ENCODE measurements at places on chromosomes 5 and 9.

GRCh38 chr5:142095035-142095434 is 13.5 kb upstream of the NDFIP1 start:
- DNase-seq = no peak

DNA sequence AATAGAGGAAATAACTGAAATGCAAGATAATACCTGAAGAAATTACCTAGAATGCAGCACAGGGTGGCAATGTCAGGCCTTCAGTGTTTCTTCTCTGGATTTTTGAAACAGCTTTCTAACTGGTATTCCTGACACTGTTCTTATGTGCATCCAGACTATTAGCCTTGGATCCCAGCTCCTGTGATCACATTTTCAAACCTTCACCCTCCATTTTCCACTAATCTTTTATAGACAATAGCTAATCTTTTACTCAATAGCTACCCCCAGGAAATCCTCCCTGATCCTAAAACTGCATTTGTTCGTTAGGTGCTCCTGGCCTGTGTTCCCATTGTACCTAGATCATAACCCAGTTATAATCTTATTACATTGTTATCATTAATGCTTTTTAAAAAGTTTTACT is 101.5 kb upstream of the DHFR start:
- DNase-seq = no peak

- no peak for DNase-seq
Observed at GRCh38 chr9:110115341-110115820, 92.6 kb downstream of the C9orf152 start.

- no peak for DNase-seq
Observed at GRCh38 chr9:111909444-111909843, 12.8 kb downstream of the UGCG start.

DNA sequence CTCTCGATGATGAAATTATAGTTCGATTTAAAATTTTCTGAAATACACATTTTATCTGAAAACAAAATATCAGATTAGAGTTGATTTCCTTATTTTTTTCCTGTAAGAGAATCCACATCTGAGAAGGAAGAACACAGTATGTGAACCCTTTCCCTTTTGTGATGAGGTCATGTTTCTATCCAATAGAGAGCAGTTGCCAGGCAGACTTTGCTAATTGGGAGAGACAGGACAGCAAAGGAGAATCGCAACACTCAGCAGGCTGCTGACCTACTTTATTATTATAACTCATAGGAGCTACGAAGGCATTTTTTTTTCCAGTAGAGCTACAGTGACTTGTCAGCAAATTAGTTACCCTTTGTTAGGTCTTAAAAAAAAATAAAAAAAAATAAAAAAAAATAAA is 242.1 kb downstream of the HCN1 start:
- DNase-seq = peak; percentile 17

GRCh38 chr9:81113453-81114124 is 575.8 kb downstream of the TLE1 start:
- no peak for DNase-seq

DNA sequence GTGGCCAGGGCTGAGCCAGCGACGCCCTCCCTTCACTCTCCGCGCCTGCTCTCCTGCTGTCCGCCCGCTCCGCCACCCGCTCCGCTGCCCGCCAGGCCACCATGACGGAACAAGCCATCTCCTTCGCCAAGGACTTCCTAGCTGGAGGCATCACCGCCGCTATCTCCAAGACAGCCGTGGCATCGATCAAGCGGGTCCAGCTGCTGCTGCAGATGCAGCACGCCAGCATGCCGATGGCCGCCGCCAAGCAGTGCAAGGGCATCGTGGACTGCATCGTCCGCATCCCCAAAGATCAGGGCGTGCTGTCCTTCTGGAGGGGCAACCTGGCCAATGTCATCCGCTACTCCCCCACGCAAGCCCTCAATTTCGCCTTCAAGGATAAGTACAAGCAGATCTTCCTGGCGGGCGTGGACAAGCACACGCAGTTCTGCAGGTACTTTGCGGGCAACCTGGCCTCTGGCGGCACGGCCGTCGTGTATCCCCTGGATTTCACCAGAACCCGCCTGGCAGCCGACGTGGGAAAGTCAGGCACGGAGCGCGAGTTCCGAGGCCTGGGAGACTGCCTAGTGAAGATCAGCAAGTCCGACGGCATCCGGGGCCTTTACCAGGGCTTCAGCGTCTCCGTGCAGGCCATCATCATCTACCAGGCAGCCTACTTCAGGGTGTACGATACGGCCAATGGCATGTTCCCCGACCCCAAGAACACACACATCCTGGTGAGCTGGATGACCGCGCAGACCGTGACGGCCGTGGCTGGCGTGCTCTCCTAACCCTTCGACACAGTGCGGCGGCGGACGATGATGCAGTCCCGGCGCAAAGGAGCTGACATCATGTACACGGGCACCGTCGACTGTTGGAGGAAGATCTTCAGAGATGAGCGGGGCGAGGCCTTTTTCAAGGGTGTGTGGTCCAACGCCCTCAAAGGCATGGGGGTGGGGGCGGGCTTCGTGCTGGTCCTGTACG is 1130.4 kb upstream of the ACO1 start:
- DNase-seq = no peak

- no peak for DNase-seq
Observed at GRCh38 chr5:132764051-132764450, 13.0 kb downstream of the SEPTIN8 start.

- no peak for DNase-seq
Observed at GRCh38 chr9:114989600-114990410, 59.4 kb upstream of the TNFSF8 start.

DNA sequence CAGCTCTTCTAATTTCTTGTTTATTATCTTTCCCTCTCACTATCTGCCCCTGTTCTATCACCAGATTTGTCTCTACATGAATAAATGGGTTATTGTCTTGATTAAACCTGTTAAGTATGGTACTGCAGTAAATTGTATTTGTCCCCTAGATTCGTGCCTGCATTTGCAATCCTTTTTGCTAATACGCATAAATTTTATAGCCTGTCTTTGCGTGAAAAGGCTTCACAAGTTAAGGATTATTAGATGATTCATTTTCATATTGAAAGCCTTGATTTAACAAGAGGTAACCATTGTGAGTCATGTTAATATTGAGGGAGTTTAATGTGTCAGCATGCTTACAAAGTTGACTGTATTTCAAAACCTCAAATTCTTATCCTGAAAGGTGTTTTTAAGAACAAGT is 204.6 kb downstream of the PCSK1 start:
- DNase-seq = no peak

DNA sequence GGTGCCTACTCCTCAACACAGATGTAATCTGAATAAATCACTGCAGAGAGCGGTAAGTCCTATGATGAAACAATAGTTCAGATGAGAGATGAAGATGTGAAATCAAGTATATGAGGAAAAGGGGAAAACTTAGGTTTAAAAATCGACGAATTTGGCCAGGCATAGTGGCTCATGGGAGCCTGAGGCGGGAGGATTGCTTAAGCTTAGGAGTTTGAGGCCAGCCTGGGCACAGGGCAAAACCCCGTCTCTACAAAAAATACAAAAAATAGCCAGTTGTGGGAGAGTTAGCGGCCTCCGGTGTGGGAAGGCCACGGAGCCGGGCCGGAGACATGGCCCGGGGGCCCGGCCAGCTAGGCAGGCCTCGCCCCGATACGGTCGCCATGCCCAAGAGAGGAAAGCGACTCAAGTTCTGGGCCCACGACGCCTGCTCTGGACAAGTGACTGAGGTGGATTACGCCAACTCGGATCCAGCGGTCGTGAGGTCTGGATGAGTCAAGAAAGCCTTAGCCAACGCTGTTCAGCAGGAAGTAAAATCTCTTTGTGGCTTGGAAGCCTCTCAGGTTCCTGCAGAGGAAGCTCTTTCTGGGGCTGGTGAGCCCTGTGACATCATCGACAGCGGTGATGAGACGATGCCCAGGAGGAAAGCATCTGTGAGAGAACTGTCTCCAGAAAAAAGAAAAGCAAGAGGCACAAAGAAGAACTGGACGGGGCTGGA is 62.8 kb upstream of the SUB1 start:
- no peak for DNase-seq

DNA sequence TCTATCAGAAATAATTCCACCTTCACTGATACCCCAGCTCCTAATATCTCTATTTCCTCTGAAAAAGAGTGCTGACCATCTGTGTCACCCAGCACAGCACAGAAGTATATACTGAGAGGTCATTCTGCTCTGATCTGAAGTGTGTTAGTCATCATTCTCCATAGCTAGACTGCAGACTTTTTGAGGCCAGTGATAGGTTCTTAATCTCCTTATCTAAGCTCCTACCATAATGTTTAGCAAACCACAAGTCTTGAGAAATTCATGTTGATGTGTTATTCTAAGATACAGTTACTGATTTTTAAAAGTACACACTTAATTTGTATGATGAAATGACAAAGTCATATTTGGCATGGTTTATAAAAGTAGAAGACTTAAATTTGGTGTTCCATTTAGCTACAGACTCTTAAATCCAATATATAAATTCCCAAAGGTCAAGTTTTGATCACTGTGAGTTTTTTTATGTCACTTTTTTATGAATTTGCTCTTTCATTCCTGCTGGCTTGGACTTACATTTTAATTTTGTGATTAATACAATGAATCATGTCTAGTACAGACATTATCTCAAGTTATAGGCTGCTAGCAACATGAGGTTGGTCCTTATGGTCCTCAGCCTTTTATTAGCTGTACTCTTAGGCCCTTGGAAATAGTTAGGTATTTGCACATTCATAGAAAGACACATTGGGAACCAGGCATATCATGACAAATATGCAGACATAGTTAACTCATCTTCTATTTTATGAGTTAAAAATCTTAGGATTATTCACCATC is 380.8 kb downstream of the EBF1 start:
- no peak for DNase-seq
